Fibroblast of the aortic adventitia (primary cell): ENCODE measurements at places on chromosomes 16 and 17. TPM values are rescaled to one million over a fixed set of nuclear protein-coding genes. Genes with fewer than 3 reads are reported as not detected.

GRCh38 chr16:66366433-66367299, at the start of gene CDH5:
Gene CDH5, plus strand, starts transcription at chr16:66366691. Its CDS starts 12,647 bp downstream, at chr16:66379338.
- DNase-seq: peak; percentile 91

GRCh38 chr17:77400445-77400870, 259.7 kb downstream of the SEC14L1 start:
- DNase-seq: no peak

DNA sequence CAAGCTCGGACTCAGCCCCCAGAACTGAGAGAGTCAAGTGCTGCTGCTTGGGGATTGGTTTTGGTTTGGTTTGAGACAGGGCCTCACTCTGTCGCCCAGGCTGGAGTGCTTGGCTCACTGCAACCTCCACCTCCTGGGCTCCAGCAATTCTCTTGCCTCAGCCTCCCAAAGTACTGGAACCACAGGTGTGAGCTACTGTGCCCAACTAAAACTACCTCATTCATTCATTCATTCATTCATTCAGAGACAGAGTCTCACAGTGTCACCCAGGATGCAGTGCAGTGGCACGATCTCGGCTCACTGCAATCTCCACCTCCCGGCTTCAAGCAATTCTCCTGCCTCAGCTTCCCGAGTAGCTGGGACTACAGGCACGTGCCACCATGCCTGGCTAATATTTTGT, 24.7 kb downstream of the UNKL start:
- no peak for DNase-seq

The CFAP97D1 gene
- not detected in 2 replicates for total RNA-seq

DNA sequence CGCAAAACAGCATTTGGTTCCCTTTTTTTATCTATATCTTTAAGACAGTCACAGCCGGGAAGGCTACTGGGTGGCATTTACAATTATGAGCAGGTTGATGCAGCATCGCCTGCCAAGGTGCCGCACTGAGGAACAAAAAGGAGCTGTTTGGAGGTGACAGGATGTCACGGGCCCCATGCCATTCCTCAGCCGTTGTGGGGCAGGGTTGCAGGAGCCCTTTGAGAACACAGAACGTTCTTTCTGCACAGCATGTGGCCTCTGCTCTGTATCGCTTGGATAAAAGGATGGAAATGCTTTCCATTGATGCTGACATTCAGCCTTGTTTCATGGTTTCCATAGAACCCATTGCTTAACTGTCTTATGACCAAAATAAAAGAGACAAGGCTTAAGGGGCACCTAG, 141.9 kb upstream of the CDH5 start:
- DNase-seq: no peak

The KRT31 gene
- 0.09 TPM in 1 of 2 replicates, not detected in the other for total RNA-seq

DNA sequence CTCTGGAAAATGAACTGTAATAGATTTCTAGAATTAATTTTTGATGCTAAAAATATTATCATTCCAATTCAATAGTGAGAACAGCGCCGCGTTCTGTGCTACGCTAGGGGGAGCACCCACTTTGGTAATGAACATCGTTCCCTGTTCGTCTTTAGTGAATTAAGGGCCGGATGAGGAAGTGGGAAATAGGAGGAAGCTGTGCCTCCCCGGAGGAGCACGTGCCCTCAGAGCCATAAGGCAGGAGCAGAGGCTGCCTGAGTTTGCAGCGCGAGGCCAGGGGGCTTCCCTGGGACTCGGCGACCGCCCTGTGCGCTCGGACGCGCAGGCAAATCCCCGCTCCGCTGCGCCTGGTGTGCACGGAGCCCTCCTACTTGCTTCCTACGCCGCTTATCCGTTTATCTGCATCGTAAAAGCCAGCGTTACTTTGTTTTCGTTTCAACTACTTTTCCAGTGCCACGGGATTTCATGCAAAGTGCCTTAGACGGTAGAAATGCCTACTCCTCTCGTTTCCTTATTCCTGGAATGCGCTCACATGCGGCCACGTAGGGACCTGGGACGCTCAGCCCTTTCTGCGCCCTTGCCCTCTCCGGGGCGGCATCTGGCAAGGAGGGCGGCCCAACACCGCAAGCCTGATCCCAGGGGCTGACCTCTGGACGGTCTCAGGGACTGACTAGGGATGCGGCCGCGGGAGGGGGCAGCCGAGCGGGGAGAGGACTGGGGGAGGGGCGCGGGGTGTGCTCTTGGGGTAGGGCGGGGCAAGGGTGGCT, 76.4 kb downstream of the KCNJ12 start:
- DNase-seq: peak; percentile 79

The UMOD gene
- total RNA-seq: not detected in 2 replicates

GRCh38 chr16:89195521-89196171, 4.7 kb downstream of the SLC22A31 start:
- DNase-seq: no peak

DNA sequence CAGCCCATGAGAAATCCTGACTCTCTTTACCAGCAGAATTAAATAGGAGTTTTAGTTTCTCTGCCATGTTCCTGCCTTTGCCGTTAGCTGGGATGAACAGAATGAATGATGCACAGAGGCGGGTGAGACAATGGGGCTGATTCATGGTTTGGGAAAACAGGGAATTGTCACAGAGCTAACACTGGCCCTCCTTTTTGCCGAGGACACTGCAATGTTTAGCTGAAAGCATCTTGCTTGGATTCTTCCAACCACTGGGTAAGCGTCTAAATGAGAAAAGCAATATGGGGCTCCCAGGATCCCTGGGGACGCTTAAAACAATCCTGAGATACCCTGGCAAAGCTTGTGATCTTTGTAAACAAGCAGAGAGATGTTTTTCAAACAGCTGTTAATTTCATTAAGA, 12.8 kb upstream of the PAFAH1B1 start:
- DNase-seq: no peak

DNA sequence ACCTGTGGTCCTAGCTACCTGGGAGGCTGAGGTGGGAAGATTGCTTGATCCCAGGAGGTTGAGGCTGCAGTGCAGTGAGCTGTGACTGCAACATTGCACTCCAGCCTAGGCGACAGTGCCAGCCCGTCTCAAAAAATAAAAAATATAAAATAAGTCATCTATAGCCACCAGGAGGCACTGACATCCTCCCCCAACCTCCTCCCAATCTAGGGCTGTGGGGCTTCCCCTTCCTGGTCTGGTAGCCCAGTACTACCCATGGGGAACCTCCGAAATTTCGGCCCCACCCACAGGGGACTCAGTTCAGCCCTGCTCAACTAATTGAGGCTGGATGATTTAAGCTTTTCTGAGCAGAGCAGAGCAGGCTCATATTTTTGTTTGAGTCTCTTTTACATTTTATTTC, 3.2 kb downstream of the ZSCAN10 start:
- DNase-seq: no peak

DNA sequence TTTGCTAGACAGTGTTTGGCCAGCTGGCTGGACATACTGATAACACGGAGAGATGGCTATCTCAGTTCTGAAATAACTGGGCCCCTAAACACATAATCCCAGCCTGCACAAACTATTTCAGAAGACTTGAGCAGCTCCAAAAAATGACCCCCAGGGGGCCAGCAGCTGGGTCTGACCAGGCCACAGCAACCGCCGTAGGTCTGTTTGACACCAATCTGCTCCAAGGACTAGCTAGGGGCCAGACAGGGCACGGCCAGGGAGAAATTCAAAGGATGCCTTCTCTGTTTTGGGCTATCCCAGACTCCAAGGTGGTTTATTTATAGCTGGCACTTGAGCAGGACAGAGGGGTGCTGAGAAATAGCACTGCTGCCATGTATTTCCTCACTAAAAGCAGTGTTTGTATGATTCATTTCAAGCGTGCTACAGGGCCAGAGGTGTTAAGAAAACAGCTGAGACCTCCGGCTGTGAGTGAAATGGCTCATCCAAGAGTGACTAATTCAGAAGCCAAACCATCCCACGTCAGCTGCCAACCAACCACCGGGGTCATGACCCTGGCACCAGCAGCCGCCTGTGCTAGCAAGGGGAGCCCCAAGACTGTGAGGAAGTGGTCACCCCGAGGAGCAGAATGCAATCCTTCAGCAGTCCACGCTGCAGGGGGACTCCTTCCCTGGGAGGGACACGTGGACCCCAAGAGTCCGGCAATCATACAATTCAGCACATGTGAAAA, 5.7 kb downstream of the GGA2 start:
- peak; percentile 84 for DNase-seq

The ACSM2A gene
- total RNA-seq: not detected in 2 replicates

DNA sequence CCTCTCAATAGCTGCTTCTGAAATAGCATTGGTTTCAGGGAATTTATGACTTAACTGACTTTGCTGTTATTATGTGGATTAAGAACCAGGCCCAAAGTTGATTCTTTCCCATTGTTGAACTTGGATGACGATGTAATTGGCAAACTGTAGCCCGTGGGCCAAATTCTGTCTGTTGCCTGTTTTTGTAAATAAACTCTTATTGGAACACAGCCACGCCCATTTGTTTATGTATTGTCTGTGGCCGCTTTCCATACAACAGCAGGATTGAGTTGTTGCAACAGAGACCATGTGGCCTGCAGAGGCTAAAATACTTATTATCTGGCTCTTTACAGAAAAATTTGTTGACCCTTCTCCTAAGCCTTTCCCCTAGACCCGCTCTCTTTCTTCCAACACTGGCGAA, 31.6 kb downstream of the NTN1 start:
- DNase-seq: no peak

DNA sequence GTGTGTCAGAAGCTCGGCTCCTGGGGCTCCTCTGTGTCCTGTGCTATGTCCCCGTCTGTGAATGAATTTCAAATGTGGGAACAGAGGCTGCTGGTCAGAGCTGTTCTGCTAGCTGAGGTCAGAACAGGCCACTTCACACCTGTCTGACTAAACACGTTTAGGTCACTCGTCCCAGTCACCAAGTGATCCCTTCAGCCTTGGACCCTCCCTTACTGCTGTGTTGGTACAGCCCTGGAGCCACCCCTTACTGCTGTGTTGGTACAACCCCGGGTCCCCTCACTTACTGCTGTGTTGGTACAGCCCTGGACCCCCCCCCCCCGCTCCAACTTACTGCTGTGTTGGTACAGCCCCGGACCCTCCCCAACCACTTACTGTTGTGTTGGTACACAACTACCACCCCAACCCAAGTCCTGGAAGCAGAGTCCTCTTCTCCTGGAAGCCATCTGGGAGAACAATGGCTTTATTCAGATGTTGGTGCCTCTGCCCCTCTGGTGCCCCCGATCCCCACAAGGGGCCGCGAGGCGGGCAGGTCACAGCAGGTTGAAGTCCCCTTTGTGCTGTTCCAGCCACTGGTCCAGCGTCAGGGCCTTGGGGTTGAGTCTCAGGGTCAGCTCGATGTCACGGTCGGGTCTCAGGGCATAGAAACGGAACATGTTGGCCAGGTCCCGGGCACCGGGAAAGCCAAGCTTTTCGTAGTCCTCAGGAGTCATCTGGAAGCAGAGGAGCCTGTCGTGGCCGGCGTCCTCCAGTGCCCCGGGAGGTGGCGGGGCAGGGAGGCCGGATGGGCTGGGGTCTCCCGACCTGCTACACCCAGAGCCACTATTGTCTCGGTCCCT, 13.0 kb downstream of the NMRAL1 start:
- DNase-seq: no peak

The KRTAP4-6 gene
- total RNA-seq: not detected in 2 replicates

The TBC1D3E gene
- not detected in 2 replicates for total RNA-seq

- peak; percentile 28 for DNase-seq
These were observed 115.4 kb upstream of the ZFHX3 start for GRCh38 chr16:73163238-73163815.

The PRKCB gene
- total RNA-seq: 0.16 TPM in 1 of 2 replicates, not detected in the other

The MYOCD gene
- 0.16 and 0.18 TPM in 2 replicates for total RNA-seq

- DNase-seq: no peak
These were observed 98.7 kb downstream of the HS3ST2 start for GRCh38 chr16:22912654-22913053.

DNA sequence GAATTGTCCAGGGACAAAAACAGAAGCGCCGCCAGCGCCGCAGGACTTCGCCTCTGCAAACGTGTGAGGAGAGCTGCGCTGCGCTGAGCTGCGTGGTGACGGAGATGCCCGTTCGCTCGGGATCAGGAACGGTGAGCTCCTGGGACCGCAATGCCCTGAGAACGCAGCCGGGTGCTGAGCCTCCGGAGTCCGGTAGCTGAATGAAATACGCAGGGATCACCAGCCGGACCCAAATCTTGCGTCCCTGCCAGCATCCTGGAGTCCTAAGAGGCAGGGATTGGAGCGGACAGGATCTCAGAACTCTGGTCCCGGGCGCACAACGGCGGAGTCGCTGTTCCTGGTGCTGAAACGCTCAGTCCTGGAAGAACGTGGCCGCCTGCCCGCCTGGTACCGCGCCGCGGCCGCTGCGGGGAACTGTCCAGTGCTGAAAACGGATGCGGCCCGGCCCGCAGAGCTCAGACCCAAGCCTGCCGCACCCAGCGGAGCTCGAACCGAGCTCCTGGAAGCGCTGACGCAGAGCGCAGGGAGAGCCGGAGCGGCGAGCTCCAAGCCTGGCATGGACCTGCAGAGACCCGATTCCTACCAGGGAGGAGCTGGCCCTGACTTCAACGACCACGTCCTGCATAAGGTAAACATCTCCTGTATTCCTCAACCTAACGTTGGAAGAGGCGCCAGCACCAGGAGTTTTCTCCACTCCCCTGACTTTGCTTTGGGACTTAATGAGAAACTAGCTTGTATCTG, 41.5 kb downstream of the CD300LF start:
- DNase-seq: peak; percentile 71

The HOXB3 gene
- total RNA-seq: 9.7 and 14.2 TPM in 2 replicates

The MRPL38 gene
- 27.0 and 39.2 TPM in 2 replicates for total RNA-seq

DNA sequence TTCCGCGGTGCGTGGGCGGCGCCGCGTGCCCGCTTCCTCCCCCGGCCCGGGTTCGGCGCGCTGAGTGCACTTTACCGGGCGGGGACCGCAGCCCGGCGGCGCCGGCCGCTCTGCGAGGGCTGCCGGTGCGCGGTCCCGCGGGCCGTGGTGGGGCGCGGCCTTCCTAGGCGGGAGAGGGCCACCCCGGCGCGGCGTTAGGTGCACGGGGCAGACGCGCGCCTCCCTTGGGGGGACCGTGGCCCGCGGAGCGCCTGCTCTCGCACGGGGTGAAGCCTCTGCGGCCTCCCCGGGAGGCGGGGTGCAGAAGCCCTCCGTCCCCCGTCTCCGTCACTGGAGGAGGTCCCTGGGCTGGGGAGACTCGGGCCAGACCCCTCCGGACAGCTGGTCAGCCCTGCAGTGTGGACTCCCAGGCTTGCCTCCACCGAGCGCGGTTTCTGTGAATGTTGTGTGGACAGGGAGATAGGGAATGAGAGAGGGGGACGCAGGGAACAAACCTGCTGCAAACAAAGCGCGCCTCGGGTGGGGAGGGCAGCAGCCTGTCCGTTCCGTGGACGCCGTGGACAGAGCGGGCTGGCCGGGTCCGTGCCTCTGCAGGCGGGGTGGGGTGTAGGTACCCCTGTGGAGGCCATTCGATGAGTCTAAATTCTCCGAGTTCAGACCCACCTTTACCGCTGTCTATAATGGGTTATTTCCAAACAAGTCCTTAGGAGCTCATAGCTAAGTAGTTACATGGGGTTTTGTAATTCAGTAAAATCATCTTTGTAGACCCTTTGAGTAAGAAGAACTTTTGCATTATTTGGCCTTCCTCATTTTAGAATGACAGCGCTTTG, 721 bp downstream of the TBCD start:
- peak; percentile 22 for DNase-seq

- no peak for DNase-seq
These were observed 1.4 kb upstream of the RSKR start for GRCh38 chr17:28615260-28615940.

GRCh38 chr17:67281053-67281452, 36.1 kb upstream of the HELZ start:
- peak; percentile 8 for DNase-seq
